ENCODE measurements at places on chromosomes 2 and 18.

GRCh38 chr2:112818094-112818902 lies 18.3 kb downstream of the IL1B start:
- no peak overlapping the region for H3K27ac ChIP-seq
- no peak overlapping the region for H3K4me3 ChIP-seq
- DNase-seq = no peak
- H3K27me3 ChIP-seq = peaks cover 6% of the 10 kb centered on the region
- H3K36me3 ChIP-seq = peaks cover 2% of the 10 kb centered on the region
- peaks cover 26% of the 10 kb centered on the region for H3K4me1 ChIP-seq

DNA sequence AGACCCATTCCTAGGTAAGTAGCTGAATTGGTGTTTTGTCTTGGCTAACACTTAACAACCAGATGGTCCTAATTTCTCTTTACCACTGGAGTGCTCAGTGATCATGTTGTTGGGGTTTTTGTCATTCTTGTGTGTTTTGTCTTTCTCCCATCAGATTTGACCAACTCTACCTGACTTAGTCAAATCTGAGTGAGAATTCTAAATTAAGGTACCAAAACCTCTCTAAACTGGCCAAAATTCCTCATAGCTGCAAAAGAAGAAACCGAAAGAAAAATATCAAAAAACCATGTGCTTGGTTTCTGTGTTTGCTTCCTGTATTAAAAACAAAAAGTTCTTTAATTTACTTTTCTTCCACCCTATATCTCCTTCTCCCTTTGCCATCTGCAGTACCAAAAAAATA lies 350.7 kb upstream of the SPHKAP start:
- H3K4me3 ChIP-seq = no peak overlapping the region
- no peak overlapping the region for H3K27ac ChIP-seq
- no peak for DNase-seq
- no peaks in the 10 kb centered on the region for H3K36me3 ChIP-seq

DNA sequence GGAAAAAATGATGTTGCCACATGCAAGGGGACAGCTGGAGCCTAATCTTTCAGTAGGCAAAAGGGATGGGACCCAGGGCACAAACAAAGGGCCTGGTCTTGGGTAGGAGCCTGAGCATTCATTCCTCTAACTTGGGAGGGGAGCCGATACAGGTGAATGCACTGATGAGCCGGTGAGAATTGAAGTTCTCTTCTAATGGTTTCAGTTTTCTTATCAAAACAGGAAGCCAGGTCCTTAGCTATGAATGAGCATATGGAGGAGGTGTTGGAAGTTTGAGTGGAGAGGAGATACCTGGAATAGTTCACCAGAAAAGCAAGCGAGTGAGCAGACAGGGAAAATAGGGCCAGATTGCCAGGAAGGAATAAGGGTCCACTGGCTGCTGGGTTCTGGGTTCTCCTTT lies 10.1 kb downstream of the DPP4 start:
- no peaks in the 10 kb centered on the region for H3K27me3 ChIP-seq
- no peak for DNase-seq
- H3K27ac ChIP-seq = peak overlapping the region; percentile 83
- peak overlapping the region; percentile 76 for H3K4me3 ChIP-seq
- H3K36me3 ChIP-seq = peaks cover 70% of the 10 kb centered on the region
- peaks cover 72% of the 10 kb centered on the region for H3K4me1 ChIP-seq

DNA sequence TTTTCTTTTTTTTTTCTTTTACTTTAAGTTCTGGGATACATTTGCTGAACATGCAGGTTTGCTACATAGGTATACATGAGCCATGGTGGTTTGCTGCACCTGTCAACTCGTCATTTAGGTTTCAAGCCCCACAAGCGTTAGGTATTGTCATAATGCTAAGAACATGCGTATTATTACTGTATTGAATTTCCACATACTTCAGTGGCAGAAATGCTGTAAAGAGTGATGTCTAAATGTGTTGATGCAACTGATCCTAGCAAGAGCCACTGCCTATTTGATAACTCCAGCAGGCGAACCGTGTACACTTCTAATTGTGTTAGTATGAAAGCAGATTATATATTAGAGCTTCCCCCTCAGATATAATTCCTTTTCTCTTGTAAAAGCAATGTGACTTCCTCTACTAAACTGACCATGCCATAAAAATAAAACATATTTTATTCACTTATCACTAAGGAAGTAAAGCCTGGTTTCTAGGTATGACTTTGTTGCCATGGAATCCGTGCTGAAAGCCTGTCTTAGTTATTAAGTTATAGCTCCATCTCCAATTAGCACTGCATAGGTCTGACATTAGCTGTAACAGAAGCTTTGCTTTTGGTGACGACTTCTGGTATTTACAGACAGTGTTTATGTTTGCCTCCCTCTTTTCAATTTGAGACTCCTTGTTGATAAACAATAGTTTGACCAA lies 280.0 kb downstream of the GALR1 start:
- H3K27ac ChIP-seq = no peak overlapping the region
- H3K4me1 ChIP-seq = no peaks in the 10 kb centered on the region
- no peak overlapping the region for H3K4me3 ChIP-seq
- DNase-seq = no peak
- no peaks in the 10 kb centered on the region for H3K36me3 ChIP-seq

DNA sequence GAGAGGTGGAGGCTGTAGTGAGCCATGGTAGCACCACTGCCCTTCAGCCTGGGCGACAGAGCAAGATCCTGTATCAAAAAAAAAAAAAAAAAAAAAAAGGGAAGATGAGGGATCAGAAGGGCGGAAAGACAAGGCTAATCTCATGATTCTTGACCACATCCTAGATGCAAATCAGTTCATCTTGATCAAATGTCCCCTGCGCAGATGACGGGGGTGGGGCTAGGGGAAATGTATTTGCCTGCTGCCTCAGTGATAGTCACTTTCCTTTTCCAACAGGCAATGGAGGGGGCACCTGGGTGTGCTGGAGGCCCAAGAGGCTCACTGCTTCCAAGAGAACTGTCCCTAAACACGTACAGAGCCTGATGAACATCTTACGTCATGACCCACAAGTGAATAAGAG lies 3.7 kb upstream of the EMILIN2 start:
- no peak overlapping the region for H3K4me3 ChIP-seq
- DNase-seq = no peak
- peaks cover 34% of the 10 kb centered on the region for H3K27me3 ChIP-seq
- H3K4me1 ChIP-seq = peaks cover 8% of the 10 kb centered on the region
- no peaks in the 10 kb centered on the region for H3K36me3 ChIP-seq

DNA sequence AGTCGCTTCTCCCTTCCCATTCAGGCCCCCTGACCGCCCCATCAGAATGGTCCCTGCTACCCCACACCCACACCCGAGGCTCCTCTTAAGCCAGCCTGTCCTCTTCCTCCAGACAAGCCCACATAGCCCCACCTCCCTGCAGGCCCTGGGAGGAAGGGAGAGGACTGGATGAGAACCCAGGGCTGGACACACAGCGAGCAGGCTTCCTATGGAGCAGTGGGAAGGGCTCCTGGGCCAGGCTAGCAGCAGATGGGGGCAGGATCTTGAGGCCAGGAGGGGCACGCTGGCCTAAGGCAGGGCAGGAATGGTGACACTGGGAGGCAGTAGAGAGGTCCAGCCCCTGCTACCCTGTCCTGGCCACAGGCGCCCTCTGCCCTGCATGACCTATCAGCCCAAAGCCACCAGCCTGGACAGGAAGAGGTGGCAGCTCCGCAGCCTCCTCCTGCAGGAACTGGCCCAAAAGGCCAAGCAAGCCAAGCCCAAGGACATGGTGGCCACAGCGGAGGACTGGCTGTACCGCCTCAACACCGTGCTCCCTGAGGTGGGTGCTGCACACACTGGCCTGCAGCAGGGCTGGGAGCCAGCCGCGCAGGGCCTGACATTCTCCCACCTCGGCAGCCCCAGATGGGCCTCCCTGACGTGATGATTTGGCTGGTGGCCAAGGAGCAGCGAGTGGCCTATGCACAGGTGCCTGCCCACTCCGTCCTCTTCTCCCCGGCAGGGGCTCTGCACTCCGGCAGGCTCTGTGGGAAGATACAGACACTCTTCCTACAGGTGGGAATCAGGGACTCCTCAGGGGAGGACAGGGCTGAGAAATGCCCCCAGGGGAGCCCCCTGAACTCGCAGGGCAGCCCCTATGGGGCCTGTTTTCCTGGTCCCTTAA lies 43.3 kb downstream of the FER1L5 start:
- H3K4me1 ChIP-seq = no peaks in the 10 kb centered on the region
- H3K36me3 ChIP-seq = no peaks in the 10 kb centered on the region
- H3K27ac ChIP-seq = no peak overlapping the region
- no peaks in the 10 kb centered on the region for H3K27me3 ChIP-seq
- H3K4me3 ChIP-seq = no peak overlapping the region

- H3K27me3 ChIP-seq = no peaks in the 10 kb centered on the region
- H3K36me3 ChIP-seq = peaks cover 2% of the 10 kb centered on the region
- H3K4me3 ChIP-seq = no peak overlapping the region
- H3K4me1 ChIP-seq = peaks cover 5% of the 10 kb centered on the region
- DNase-seq = no peak
- H3K27ac ChIP-seq = no peak overlapping the region
Measured at GRCh38 chr2:148552675-148553331, 91.7 kb upstream of the EPC2 start.

GRCh38 chr18:10590412-10590811 lies 64.6 kb downstream of the NAPG start:
- H3K27ac ChIP-seq = no peak overlapping the region
- H3K27me3 ChIP-seq = no peaks in the 10 kb centered on the region

- no peaks in the 10 kb centered on the region for H3K36me3 ChIP-seq
- no peaks in the 10 kb centered on the region for H3K4me1 ChIP-seq
- no peak for DNase-seq
- no peak overlapping the region for H3K27ac ChIP-seq
- H3K4me3 ChIP-seq = no peak overlapping the region
Measured at GRCh38 chr2:120863146-120863545, 127.5 kb downstream of the GLI2 start.

- H3K4me1 ChIP-seq = peaks cover 31% of the 10 kb centered on the region
- no peaks in the 10 kb centered on the region for H3K27me3 ChIP-seq
- H3K36me3 ChIP-seq = peaks cover 38% of the 10 kb centered on the region
- no peak for DNase-seq
- H3K27ac ChIP-seq = no peak overlapping the region
Measured at GRCh38 chr2:143171817-143172216, 42.6 kb downstream of the ARHGAP15 start.
